WTC11 (cell line): ENCODE measurements at places on chromosomes 2 and 18.

DNA sequence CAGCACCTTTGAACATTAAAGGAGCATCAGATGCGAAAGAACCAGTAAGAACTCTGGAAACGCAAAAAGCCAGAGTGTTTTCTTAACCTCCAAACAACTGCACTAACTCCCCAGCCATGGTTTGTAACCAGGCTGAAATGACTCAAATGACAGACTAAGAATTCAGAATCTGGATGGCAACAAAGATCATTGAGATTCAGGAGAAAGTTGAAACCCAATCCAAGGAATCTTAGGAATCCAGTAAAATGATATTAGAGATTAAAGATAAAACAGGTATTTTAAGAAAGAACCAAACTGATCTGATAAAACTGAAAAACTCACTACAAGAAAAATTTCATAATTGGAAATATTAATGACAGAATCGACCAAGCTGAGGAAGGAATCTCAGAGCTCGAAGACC, 116.7 kb downstream of the PTRHD1 start:
- DNase-seq = no peak

DNA sequence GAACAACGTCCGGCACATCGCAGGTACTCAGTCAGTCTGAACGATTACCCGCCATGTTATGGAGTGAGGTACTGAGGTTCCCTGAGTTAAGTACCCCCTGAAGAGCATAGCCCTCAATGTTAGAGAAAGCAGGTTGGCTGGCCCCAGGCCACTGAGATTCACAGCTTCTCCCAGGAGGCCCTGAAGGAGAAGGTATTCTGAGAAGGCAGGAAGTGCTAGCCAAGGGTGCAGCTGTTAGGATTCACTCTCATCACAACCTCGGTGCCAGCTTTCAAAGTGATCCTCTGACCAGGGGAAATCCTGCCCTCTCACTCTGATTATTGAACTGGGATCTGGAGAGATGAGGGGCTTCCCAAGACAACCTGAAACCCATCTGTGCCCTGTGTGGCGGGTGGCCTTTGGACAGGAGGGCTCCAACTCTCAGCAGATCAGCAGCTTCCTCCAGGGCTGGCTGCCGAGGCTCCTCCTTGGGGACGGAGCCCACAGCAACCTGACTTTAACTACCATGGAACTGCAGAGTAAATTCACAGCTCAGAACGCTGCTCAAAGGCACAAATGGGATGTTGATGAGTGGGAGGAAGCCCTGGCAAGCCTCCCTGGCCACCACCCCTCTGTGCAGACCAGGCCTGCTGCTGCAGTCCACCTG, 7.8 kb downstream of the EHD3 start:
- DNase-seq = no peak

DNA sequence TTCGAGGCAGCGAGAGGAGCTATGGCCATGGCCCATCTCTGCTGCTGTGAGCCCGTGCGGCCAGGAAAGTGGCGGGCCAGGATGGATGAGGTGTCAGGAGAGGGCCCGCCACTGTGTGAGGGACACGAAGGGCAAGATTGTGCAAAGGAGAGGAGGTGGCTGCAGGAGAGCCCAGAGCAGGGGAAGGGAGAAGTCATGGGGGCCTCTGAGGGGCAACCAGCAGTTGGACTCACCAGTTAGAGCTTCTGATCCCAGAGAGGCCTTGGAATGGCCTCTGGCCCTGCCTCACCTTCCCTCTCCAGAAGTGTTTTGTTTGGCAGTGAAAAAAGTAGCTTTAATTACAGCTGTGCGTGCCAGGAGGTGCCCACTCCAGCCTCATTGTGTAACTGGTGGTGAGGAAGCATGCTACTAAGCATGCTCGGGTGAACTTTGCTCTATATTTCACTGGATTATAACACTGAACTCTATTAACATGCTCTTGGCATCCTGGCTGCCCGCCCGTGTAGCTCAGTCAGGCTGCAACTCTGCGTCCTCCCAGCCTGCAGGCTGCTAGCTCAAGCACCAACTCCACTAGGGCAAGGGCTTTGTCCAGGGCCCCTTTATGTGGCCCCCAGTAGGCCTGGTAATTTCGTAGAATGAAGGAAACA, 34.2 kb downstream of the IMPA2 start:
- no peak for DNase-seq

GRCh38 chr18:76986406-76986805, 146.2 kb downstream of the MBP start:
- no peak for DNase-seq

GRCh38 chr18:1037776-1038175, 133.1 kb downstream of the ADCYAP1 start:
- no peak for DNase-seq

DNA sequence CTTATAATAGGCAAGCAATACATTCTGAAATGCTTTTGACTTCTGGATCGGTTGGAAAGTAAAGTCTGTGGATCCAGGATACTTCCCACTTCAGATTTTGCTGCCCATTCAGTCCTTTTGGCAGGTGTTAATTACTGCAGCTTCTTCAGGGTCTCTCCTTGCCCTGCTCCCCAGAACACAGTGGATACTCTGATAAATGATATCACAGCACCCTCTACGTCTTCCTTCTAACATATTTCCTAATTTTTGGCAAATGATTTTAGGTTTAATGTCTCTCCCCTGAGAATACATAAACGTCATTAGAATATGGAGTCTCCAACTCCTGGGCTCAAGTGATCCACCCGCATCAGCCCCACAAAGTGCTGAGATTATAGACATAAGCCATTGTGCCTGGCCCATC, 249.8 kb downstream of the NYAP2 start:
- no peak for DNase-seq

GRCh38 chr2:33909945-33910695, 311.0 kb upstream of the FAM98A start:
- no peak for DNase-seq

- peak; percentile 70 for DNase-seq
Measured at GRCh38 chr2:67733517-67733916, 329.3 kb downstream of the C1D start.

DNA sequence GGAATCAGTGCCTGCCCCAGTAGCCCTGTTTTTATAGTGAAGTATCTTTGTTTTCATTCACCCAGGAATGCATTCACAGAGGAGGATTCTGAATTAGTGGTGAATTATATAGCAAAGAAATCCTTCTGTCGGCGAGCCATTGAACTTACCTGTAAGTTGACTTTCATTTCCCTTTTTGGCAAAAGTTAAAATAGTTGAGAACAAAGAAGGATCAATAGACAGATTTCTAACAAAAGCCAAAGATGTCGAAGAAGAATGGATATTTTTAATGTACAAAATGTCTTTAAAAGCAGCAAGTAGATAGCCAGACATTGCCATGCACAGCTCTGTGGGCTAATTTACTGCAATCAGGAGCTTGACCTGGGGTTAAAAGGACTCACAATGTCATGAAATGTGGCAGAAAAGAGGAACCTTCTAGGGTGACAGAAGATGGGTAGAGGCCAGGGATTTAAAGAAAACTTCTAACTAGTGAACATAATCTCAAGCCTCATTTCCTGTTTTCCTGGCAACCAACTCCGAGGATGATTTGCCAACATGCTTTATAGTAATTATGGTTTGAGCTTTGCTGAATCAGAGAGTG, 53.8 kb upstream of the TMEM87B start:
- DNase-seq = no peak

DNA sequence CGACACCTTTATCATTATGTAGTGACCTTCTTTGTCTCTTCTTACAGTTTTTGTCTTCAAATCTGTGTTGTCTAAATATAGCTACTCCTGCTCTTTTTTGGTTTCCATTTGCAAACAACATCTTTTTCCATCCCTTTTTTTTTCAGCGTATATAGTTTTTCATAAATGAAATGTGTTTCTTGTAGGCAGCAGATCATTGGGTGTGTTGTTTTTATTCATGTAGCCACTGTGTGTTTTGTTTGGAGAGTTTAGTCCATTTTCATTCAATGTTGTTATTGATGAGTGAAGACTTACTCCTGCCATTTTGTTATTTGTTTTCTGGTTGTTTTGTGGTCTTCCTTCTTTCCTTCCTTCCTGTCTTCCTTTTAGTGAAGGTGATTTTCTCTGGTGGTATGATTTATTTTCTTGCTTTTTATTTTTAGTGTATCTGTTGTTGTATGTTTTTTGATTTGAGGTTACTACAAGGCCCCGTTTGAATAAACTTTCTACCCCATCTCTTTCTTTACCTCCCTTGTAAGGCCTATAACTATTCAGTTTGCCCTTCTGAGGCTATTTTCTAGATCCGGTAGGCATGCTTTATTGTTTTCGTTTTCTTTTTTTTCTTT, 81.4 kb downstream of the FAM117B start:
- DNase-seq = no peak

DNA sequence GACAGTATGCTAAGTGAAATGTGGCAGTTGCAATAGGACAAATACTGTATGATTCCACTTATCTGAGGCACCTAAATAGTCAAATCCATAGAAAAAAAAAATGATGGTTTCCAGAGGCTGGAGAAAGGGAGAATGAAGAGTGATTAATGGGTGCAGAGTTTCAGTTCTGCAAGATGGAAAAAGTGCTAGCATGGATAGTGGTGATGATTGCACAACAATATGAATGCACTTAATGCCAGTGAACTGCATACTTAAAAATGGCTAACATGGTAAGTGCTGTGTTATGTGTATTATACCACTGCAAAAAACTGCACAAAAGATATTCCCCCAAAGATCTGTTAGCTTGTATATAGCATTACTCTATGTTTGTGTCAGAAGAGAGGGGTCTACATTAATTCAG, 185.4 kb downstream of the INHBB start:
- DNase-seq = no peak

DNA sequence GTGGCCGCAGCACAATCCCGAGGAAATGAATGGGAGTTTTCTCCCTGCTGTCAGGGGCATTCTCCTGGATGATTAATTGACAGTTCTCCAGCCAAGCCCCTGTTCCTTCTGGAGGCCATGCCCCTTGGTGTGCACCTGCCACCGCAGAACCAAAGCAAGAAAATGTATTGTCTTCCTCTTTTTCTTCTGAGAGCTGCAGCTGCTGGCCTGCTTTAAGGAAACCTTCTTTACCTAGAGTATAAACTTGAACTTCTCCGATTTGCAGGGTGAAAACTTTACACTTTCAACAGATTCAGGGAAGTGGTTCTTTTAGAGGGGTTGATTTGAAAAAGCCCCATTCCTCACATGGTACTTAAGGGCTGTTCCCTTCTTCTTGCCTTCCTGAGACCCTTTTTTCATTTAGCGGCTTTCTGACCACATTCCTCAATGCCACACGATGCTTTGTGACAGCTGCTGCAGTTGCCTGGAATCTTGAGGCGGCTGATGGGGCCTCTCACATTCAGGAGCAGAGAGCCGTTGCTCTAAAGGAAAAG, 402.8 kb downstream of the TXNL1 start:
- no peak for DNase-seq

DNA sequence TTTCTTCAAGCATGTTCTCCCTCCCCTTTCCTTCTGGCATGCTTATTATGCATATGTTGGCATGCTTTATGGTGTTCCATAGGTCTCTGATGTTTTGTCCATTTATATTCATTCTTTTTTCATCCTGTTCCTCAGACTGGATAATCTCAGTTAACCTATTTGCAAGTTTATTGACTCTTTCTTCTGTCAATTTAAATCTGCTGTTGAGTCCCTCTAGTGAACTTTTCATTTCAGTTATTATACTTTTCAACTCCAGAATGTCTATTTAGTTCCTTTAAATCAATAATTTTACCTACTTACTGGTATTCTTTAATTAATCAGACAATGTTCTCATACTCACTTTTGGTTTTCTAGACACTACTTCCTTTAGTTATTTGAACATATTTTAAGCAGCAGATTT, 101.2 kb downstream of the GALNT14 start:
- DNase-seq = no peak

DNA sequence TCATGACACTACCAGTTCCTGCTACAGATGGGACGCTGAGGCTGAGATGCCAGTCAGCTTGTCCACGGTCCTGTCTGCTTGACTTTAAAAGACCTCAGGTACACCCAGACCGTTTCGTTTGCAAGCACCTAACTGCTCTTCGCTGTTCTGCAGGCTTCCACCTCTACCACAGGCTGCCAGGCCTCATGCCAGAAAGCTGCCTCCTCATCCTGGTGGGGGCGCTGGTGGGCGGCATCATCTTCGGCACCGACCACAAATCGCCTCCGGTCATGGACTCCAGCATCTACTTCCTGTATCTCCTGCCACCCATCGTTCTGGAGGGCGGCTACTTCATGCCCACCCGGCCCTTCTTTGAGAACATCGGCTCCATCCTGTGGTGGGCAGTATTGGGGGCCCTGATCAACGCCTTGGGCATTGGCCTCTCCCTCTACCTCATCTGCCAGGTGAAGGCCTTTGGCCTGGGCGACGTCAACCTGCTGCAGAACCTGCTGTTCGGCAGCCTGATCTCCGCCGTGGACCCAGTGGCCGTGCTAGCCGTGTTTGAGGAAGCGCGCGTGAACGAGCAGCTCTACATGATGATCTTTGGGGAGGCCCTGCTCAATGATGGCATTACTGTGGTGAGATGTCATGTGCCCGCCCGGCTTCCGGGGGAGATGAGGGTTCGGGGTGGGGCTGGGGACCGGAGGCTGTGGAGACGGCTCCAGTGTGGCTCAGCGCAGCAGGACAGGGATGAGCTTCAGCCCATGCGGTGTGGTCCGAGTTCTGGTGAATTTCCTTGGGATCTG, 5.9 kb downstream of the SLC9A4 start:
- peak; percentile 48 for DNase-seq

- DNase-seq = no peak
Measured at GRCh38 chr2:83994633-83995179, 464.4 kb downstream of the SUCLG1 start.

DNA sequence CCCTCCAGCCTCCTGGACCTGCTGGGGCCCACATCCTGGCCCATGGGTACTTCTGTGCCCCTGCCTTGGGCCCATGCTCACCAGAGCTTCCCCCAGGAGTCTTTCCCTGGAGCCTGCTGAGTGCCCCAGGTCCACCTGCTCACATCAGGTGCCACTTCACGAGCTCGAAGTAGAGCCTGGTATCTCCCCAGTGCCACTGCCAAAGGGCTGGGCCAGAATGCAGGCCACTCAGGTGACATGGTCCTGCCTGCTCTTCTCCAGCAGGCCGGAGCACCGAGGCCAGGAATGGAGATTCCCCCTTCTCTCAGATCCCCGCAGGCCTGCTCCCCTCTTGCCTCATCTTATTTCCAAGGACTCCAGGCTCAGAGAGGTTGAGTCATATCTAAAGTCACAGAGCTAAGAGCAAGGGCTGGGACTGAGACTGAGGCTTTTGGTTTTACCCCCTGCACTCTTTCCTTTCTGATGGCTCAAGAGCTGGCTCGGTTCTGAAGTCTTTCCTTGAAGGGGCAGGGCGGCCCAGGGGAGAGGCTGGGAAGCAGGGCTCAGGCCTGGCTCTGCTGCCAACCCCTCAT, 79.2 kb downstream of the HS1BP3 start:
- DNase-seq = no peak
